H7 (cell line): ENCODE measurements at places on chromosomes 12 and 14.

DNA sequence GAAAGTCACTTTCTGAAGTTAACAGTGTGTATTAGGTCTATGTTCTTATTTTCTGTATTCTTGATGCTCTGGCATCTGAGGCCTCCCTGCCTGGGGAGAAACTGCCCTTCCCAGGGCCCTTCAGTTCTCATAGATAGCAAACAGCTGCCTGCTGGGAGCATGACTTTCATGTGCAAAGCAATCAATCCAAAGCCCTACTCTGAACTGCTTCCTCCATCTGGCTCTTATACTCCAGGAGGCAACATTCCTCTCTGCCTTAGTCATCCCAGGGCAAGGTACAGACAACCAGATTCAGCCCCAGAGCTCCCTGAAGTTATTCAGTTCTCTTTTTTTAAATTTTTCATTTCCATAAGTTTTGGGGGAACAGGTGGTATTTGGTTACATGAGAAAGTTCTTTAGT, 41.7 kb upstream of the RIN3 start:
- peak; percentile 81 for DNase-seq

GRCh38 chr12:27207615-27208413, 36.3 kb upstream of the STK38L start:
- no peak for DNase-seq

DNA sequence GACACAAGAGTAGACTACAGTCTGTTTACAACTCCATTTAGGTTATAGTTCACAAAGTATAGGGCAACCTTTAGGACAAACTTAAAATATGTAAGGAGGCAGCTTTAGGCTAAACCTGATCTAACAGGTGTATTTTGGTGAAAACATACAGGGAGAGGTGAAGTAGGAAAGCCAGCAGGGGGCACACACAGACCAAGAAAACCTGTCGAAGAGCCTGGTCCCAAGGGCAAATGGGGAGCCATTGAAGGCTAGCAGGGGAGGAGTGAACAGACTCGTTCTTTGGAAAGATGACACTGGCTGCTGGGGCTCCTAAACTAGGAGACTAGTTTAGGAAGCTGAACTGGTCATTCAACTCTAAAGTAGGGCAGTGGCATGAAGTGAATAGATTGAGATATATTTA, 138.8 kb upstream of the WSCD2 start:
- DNase-seq = peak; percentile 18

DNA sequence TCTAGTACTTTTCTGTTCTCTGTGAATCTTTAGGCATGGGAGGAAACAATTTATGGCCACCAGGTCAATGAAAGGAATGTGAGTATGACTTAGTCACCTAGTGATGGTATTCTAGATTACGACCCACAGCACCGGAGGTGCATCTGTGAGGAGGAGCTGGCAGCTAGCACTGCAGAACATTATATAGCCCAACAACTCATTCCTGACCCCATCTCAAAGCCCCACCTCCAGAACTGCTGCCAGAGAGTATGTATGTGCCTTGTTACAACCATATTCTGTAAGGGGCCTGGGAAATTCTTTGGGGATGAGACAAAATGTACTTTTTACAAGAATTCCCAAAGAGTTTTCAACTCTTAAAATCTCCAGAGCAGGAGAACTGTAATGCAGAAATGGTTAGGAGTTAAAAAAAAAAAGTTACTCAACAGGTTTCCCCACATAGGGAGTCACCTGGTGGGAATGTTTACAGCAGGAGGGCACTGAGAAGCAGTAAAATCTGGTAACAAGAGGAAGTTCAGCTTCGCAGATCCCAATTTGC, 34.9 kb upstream of the CERS5 start:
- DNase-seq = peak; percentile 26

DNA sequence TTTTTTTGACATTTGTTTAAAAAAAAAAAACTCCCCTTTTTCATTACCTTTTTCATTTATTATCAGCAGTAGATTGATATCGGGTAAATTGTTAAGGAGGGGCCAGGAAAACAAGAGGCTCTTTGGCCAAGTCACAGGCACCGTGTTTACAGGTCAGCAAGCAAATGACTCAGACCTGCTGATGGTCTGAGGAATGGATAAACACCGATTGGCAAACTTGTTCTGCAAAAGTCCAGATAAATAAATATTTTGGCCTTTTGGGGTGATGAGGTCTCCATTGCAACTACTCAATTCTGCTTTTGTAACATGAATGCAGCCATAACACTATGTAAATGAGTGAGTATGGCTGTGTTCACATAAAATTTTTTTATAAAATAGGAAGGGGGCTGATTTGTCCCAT, 94.0 kb downstream of the RPS29 start:
- no peak for DNase-seq

DNA sequence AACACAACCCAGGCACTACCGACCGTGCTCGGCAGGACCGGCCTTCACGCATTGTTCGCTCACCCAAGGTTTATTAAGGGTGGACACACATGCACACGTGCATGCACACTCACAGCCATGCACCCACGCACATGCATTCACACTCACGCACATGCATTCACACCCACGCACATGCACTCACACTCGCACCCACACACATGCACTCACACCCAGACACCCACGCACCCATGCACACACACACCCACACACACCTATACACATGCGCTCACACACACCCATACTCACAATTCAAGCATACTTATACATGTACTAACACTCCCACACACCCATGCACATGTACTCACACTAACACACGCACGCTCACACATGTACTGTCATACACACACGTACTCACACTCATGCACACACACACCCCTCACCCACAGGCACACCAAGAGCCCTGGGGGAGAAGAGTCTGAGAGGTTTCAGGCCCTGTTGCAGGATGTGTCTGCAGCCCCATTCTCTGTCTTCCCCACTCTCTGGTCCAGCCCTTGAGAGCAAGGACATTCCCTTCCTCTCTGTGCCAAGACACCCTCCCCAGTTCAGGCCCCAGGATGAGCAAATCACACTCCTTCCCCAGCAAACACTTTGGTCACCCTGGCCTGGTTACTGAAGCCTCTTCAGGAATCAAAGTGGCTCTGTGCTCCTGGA, 49.4 kb upstream of the BCL11B start:
- peak; percentile 28 for DNase-seq

DNA sequence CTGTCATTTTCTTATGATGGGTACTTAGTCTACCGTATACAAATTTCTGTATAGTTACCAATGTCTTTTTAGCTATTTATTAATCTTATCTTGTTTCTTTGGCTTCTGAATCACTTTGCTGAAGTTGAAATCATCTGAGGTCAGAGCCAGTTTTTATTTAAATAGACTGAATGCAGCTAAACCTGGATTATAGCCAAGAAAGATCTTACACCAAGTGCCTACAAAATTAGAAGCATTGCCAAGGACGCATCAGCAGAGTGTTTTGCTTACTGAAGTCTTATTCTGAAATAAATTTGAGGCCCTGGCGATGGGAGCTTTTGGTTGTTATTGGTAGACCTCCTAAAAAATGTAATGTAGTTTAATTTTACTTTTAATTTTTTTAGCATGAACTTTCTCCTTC, 128.2 kb downstream of the RGS6 start:
- no peak for DNase-seq

DNA sequence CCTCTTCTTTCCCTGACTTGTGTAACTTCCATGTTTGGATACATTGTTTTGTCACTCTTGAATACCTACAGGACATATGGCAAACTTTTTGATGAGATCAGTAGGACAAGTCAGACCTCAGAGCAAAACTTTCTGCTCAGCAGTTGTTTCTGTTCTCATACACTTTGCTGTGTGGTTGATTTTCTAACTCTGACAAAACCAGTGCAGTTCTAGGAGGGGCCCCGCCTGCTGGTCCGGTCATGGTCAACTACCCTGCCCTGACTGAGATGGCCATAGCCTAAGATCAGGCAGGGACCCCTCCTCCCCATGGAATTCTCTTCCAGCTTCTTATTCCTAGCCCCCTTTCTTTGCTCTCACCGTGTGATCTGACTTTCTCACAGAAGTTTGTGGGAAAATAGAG, 92.8 kb downstream of the OTOGL start:
- peak; percentile 28 for DNase-seq

DNA sequence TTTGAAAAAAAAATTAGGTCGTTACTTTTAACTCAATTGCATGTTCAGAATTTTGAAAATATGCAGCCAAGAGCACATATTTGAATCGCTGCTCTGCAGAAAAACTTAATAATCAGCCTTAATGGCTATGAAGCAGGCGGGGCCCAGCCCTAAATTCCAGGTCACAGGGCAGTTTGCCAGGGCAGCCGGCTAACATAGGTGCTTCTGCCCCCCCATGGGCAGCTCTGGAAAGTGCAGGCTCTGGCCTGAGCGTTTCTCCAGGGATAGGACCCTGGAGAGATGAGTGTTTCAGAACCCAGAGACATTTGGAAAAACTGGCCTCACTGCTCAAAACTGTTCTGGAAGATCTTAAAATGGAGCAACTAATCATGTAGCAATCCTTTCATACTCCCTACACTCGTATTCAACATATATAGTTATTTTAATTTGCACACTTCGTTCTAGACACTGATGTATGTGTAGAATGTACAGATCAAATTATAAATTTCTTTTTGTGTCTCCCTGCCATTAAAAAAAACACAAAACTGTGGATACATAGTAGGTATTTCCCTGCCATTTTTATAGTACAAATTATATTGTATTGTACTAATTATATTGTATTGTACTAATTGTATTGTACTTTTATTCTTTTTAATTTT, 26.0 kb upstream of the PTGR2 start:
- DNase-seq = peak; percentile 88

GRCh38 chr14:24060443-24060842, 8.6 kb downstream of the CARMIL3 start:
- DNase-seq = no peak

- peak; percentile 1 for DNase-seq
Observed at GRCh38 chr14:82447586-82447985, 913.9 kb upstream of the SEL1L start.

- peak; percentile 92 for DNase-seq
Observed at GRCh38 chr14:73741386-73741875, 27.2 kb upstream of the PNMA1 start.

DNA sequence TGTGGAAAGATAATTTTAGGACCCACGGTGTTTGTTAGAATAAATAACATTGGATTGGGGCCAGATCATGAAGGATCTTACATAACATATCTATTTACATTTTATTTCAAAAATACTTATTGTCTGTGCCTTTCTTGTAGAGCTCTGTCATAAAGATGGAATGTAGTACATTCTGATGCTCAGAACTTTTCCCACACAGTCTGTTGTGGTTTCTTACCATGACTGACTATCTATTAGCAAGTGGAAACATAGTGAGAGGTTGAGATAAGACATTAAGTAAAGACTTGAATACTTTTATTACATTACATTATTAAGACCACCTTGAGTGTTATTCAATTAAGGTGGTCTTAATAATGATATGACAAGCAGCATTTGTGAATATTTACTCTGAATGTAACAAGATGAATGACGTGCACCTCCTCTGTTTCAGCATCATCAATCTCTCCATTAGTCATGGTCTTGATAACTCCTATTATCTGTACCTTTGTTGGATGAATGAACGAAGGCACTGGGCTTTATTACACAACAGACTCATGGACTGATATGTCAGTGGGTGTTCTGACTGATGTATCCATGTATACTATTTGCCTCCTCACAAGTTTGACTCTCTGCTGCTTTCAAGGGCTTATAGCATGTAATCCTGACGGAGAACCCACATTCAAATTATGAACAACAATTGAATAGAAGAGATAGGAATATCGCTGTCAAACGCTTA, 883.0 kb upstream of the FLRT2 start:
- DNase-seq = no peak

- peak; percentile 44 for DNase-seq
Observed at GRCh38 chr12:7091660-7092228, 501 bp downstream of the C1R start.

DNA sequence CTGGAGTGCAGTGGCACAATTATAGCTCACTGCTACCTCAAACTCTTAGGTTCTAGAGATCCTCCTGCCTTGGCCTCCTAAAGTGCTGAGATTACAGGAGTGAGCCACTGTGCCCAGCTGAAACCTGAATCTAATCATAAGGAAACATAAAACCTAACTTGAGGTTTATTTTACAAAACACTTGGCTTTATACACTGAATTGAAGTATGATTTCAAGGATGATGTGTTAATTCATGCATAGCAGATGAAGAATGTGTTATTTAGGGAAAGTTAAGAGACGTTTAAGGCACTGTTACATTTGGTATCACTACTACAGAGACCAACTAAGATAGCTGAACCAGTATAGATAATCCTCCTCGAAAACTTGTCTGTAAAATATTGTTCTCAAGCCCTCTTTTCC, 6.4 kb downstream of the DICER1 start:
- no peak for DNase-seq

DNA sequence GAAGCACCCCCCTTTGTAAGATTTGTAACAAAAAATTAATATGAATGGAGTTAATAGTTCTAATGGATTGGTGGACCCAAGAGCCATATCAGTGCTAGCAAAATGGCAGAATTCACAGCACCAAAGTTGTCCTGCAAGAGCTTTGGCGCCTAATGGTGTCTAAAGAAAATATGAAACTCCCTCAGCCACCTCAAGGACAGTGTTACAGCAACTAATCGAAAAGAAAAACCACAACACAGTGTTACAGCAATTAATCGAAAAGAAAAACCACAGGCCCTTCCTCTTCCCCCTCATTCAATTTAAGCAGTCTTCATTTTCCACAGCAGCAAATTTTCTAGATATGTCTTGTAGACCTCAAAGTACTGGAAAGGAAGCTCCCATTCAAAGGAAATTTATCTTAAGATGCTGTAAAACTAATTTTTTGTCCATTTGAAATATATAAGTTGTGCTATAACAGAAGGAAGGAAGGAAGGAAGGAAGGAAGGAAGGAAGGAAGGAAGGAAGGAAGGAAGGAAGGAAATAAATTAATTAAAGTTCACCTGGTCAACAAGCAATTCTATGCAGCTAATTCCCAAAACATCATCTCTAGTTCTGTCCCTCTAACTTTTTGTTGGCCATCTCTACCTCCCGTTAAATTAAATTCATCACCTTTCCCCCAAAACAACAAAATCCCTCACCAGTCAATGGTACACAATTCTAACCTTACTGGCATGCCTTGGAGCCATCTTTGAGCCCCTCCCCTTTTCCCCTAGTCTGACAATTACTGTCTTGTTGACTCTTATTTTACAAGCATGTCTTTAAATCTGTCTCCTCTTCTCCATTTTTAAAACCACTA, 17.4 kb downstream of the LRP6 start:
- no peak for DNase-seq

DNA sequence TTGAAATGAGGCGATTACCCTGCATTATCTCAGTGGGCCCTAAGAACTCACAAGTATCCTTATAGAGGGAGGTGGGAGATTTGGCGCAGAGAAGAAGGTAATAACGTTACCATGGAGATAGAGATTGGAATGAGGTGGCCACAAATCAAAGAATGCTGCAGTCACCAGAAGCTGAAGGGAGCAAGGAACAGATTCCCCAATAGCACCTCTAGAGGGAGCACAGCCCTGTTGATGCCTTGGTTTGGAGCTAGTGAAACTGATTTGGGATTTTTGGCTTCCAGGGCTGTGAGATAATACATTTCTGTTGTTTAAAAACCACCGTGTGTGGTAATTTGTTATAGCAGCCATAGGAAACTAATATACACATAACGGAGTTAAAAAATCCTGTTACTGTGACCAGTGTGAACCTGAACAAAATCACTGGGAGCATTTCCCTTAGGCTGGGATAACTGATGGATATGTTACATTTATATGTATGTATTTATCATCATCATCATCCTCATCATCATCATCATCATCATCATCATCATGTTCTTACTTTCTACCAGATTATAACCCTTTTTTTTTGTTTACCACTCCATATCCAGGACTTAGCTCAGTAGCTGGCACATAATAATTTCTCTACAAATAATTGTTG, 100.3 kb downstream of the LIN7A start:
- peak; percentile 31 for DNase-seq

GRCh38 chr12:619346-619745, 43.9 kb downstream of the NINJ2 start:
- no peak for DNase-seq

GRCh38 chr12:76470028-76470939, 89.3 kb downstream of the OSBPL8 start:
- no peak for DNase-seq
